ENCODE measurements at places on chromosomes 2 and 18.

DNA sequence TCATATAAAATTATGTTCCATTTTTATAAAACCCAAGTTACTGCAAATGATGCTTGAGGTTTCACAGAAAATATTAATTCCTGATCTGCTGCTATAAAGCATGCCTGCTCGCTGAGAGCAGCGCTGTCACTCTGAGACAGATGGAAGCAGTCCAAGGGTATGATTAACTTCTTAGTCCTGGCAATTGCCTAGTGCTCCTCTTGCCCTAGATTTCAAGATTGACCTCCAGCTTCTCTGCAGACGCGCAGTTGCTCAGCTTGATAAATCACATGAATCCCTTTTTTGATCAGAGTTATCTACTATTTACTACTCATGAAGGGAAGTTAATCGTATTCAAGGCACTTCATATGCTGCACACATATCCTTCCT lies 154.6 kb upstream of the REV1 start:
- no peak for DNase-seq

GRCh38 chr2:101710036-101710435 lies 12.5 kb downstream of the MAP4K4 start:
- no peak for DNase-seq

- DNase-seq, result no peak
Observed at GRCh38 chr18:70263336-70263735, 25.5 kb upstream of the SOCS6 start.

DNA sequence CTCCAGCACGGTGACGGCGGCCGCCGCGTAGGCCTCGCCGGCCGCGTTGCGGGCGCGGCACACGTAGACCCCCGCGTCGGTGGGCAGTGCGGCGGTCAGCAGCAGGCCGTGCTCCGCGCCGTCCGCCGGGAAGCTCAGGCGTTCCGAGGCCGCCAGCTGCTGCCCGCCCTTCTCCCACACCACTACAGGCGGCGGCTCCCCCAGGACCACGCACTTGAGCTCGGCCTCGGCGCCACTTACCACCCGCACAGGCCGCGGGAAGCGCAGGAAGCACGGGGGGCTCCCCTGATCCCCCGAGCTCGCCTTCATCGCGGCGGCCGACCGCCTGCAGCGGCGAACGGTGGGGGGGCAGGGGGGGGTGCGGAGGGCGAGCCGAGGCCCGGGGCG lies 422 bp downstream of the OBSL1 start:
- DNase-seq, result no peak

DNA sequence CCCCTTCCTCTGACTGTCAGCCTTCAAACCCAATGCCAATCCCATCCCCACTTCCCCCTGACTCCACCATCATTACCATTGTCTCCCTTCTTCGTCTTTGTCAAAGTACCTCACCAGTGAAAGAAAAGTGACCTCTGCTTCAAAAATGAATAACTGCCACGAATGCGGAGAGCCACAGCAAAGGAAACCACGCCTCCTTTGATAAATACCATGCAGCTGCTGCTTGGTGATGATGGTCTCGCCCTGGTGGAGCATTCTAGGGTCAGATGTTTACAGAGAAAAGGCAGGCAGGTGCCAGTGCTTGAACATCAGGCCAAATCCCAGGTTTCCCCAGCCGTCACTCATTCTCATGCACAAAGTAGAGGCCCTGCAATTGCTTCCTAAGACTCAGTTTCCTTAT lies 162.2 kb downstream of the BCL11A start:
- DNase-seq, result no peak

DNA sequence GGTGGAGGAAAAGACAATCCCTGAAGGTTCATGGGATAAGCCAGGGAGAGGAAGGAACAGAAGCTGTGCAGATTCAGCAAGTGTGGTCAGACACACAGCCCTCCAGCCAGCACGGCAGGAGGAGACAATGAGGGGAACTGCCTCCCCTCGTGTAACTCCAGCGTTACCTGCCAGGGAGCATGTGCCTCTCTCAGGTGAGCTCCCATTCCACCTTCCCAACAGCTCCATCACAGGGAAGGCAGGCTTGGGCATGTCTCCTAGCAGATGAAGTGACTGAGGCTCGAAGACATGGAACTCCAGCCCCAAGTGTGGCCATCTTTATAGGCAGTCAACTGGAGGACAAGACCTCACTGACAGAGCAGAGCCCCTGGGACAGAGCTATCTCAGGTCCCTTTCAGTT lies 47.4 kb downstream of the ZBTB7C start:
- no peak for DNase-seq

DNA sequence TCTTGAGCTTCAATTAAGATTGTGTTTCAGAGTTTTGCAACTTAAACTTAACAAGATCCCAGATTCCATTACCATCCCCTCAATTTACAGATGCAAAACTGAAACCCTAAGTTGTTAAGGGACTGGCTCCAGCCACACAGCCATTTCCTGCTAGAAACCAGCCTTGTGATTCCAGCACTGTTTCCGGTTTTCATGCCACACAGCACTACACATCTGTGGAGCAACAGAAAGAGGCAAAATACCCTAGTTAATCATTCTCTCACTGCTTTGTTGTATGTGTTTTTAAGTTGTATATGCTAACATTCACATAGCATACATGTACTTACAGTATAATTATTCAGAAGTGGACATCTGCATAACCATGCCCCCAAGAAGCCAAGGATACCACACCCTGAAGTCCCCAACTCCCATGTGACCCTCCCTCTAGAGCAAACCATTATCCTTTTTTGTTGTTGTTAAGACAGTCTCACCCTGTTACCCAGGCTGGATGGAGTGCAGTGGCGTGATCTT lies 87.4 kb downstream of the MYO5B start:
- no peak for DNase-seq

DNA sequence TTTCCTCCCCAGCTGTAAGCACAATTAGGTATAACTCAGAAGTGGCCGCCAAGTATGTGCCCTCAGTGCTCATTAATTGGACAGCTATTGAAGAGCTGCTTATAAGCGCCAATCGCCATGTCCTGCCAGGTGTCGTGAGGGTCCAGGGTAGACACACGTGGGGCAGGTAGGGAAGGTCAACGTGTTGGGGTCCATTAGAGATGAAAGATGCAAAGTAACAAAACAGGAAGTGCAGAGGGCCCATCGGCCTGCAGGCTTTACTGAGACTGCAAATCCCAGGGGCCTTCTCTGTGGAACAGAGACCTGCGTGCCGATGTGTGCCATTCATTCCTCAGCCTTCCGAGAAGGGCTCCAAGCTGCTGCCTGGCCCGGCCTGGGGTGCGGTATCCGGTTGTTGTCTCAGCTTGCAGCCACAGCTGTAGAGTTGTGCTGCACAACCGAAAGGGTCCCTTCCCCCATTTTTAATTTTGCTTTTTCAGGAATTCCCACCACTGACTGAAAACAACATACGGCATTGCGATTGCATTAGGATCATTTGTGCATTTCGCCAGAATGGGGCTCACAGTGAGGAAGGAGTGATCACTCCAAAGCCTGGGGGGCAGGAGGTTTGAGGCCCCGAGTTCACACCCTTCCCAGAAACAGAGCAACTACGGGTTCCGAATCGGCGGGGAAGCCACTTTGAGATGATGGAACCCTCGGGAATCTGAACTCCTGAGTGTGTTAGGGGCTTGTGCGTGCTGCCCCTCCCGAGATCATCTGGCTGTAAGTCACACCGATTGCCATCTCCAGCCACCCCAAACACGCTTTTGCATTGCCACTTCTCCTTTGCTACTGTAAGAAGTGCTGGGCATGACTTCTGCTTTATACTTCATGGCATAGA lies 94.3 kb downstream of the TSHZ1 start:
- no peak for DNase-seq
